ENCODE measurements at places on chromosomes 3 and 15. TPM values are rescaled to one million over a fixed set of nuclear protein-coding genes. Genes with fewer than 3 reads are reported as not detected.

DNA sequence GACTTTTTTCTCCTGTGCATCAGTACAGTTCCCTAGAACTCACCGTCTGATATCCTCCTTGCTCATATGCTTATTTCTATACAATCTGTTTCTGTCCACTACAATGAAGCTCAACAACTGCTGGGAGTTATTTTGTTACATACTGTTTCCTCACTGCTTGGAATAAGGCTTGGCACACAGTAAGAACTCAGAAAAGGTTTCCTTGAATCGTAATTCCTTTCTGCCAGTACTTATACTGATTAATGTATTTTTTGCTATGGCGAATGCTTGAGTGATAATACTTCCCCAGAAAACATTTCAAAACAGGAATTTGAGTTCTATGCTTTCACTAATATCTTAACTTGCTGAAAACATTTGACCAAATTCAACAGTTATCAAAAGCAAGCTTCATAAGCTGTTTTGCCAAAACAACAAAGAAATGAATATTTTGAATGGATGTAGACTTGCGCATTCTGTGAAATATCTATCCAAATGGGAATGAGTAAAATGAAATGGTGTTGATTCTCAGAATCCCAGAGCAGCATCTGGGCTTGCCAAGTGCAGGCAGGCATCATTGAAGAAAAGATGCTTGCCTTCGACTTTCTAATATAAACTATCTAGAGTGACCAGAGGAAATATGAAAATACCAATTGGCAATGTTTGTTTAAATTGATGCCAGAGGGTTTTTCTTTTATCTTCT, 286.3 kb downstream of the RAP2B start:
- H3K4me3 ChIP-seq, result no peak overlapping the region
- DNase-seq, result no peak
- H3K36me3 ChIP-seq, result no peaks in the 10 kb centered on the region
- H3K27ac ChIP-seq, result no peak overlapping the region

GRCh38 chr3:195542316-195542697, 818 bp downstream of the PPP1R2 start:
- H3K27ac ChIP-seq, result peak overlapping the region; percentile 91
- peak overlapping the region; percentile 87 for H3K4me3 ChIP-seq
- H3K27me3 ChIP-seq, result no peaks in the 10 kb centered on the region
- no peak for DNase-seq
- H3K36me3 ChIP-seq, result no peaks in the 10 kb centered on the region

- H3K27me3 ChIP-seq, result no peaks in the 10 kb centered on the region
- H3K36me3 ChIP-seq, result no peaks in the 10 kb centered on the region
- H3K4me1 ChIP-seq, result peaks cover 12% of the 10 kb centered on the region
Observed at GRCh38 chr3:108024146-108024850, 66.5 kb downstream of the CD47 start.

The DCLK3 gene
- not detected for total RNA-seq

The ADGRG7 gene
- not detected for total RNA-seq
